NCI-H2107 (cell line): ENCODE measurements at places on chromosomes 11 and 22.

GRCh38 chr11:127002669-127003259 is 2.2 kb upstream of the KIRREL3 start:
- no peak for DNase-seq

DNA sequence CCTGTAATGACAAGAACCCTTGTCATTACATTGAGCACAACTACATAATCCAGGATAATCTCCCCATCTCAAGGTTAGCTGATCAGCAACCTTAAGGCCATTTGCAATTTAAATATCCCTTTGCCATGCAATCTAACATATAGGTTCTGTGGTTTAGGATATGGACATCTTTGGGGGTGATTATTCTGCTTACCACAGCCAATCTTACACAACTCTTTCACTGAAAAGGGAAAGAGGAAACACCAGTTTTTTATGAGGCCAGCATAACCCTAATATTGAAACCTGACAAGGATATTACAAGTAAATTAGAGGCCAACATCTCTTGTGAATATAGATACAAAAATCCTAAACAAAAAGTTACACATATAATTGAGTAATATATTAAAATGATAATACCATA is 78.5 kb downstream of the CYP2R1 start:
- no peak for DNase-seq

DNA sequence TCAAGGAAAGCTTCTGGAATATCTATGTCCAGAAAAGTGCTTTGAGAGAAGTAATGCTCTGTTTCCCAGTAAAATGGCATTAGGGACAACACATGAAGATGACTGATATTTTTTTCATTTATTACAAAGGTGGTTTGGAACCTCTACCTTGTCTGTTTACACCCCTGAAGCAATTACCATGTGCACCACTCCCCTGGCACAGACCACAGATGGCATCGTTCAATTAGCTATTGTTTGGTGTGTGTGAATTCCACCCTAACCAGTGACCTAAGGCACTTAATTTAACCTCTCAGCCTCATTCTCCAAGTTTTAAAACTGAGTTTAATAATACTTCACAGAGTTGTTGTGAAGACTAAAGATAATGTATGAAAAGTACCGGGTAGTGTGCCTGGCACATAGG is 127.6 kb upstream of the BMAL1 start:
- DNase-seq = no peak

- DNase-seq = no peak
Observed at GRCh38 chr11:96314326-96315020, 28.5 kb downstream of the MAML2 start.

- DNase-seq = no peak
Observed at GRCh38 chr22:29043906-29044575, 17.6 kb downstream of the C22orf31 start.

- no peak for DNase-seq
Observed at GRCh38 chr11:36695111-36695510, 97.1 kb upstream of the RAG2 start.

- no peak for DNase-seq
Observed at GRCh38 chr11:46741600-46742484, 22.8 kb downstream of the F2 start.

DNA sequence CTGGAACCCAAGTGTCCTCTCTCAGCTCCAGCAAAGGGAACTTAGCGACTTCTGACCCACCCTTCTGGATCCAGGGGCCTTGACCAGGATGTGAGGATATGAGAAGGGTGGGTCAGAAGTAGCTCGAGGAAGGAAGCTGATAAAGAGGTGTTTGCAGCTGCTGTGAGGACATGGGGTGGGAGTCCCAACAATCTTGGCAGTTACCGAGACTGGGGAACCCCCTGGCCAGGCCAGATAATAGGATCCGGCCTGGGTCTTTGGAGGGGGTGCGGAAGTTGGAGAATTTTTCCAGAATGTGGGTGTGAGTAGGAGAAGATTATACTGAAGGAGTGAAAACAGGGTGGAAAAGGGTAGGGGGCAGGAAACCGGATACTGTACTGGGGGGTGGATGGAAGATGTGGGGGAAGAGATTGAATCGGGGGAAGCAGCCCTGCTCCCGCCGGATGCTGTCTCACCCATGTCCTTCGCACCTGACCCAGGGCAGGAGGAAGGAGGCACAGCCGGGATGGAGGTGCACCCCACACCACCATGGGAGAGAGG is 2.8 kb upstream of the MCAM start:
- no peak for DNase-seq

DNA sequence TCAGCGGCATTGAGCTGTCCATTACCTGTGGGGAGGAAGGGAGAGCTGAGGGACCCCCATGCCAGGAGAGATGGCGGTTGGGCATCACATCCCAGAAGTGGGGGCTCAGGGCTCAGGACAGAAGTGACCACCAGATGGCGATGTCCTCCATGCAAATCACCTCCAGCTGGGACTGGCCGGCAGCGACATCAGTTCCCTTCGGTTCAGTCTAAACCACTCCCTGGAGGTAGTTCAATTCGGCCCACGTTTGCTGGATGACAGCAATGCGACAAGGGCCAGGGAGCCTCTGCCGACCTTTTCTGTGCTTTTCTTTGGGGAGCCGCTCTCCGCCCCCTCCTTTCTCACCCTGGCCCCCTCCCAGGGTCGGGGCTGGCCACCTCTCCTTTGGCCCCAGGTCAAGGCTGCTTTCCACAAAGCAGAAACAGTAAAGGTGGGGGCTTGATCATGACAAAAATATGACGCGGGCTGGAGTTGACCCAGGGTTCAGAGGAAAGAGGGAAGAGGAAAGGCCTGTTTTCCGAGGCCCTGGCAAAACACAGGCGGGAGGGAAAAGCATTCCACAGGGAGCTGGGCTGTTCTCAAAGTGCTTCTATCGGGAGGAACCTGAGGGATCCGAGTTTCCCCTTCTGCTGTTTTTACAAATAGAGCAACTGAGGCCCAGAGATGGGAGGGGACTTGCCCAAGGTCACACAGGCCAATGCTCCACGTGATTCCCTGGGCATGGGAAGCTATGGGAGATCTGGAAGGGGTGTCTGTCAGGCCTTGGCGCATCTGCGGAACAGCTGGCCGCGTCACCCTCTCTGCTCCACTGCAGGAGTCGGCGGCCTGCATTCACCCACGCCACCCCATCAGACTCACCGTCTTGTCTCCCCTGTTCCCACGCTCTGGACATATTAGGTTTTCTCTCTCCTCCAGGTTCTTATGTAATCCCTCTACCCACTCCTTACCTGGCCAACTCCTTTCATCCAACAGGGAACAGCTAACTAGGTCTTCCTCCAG is 54.7 kb downstream of the FBXO7 start:
- no peak for DNase-seq

GRCh38 chr11:12386745-12387144 is 9.4 kb downstream of the PARVA start:
- no peak for DNase-seq

- DNase-seq = no peak
Observed at GRCh38 chr11:27040302-27041115, at the start of gene BBOX1. BBOX1 (plus strand) TSS chr11:27040815; CDS start chr11:27055431, 14,616 bp downstream.

DNA sequence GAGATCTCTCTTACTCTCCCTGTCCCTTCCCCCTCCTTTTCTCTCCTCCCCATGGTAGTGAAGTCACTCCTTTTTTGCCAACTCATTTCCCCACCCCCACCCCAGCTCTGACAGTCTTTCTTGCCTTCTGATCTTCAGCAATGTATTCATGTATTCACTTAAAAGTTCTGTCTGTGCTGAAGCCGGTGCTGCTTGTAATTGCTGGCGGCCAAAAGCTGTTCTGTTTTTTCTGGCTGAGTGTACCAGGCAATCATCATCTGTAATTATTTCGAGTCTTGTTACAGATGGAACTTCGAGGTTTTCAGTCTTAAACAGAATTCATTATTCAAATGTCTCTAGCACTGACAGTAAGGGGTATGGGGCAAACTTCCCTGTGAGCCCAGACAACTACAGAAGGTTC is 99.5 kb downstream of the SPATA19 start:
- DNase-seq = no peak

DNA sequence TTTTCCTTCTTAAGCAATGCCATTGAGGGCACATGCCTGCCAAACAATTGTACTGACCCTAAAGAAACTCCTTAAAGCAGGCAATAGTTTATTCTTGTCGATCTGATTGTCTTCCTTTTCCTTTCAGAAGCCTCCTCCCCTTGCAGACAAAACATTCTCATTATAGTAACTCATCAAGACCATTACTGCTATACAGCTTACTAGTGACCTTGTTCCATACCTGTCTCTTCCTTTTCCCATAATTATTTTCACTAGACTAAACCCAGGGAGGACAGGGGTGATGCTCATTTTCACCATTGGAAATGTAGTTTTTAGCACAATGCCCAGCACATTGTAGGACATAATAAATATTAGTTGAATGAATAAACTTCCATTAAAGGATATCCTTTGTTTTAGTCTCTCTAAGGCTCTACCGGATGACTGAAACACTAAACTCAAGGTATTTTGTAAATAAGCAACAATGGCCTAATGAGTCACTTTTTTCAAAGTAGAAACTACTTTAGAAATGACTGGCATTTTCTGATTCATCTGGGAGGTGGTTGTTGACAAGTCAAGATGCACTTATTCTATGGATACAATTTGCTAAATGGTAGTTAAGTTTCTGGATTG is 9.3 kb upstream of the MSANTD4 start:
- no peak for DNase-seq
